Stimulated activated memory B cell treated with anti-CD40 and anti-IgM and Interleukin-4, amounts not matched to agents 10 μg/mL and 1 μg/mL and 100 μg/mL, for 72 hours (primary cell): ENCODE measurements at places on chromosomes 4 and X.

GRCh38 chr4:132572210-132572609 is 576.9 kb upstream of the PCDH10 start:
- ATAC-seq, result no peak

DNA sequence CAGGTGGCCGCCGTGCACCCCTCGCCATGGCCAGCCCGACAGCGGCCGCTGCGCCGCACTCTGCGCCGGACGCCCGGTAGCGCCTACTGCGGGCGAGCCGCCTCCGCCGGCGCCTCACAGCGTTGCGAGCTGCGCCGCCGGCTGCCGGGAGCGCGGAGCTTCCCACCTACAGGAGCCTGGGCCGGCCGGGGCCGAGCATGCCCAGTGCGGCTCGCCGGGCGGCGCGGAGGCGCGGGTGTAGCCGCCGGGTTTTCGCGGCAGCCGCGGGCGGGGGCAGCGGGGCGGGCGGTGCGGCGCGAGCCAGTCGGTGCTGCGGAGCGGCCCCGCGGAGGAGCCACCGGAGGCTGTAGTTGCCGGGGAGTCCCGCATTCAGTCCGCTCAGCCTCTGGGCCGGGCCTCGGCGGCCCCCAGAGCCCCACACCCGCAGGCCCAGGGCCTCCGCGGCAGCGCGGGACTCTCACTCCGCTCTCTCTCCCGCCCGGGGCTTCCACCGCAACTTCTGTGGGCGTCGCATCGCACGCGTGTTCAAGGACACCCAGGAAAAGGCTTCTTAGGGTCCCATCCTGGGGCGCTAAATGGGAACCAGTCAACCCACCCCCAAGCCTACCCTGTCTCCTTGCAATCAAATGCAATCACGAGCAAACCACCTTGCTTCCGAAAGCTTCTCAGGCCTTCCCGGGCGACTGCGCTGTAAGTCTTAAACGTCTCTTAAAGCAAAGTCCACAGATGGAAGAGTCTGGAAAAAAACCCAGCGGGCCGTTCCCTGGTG is at the start of gene MFAP3L:
Gene MFAP3L, minus strand, starts transcription at position 143 of the 769 bp plus-strand sequence. CDS start 20,518 bp downstream, outside the sequence.
- peak; percentile 90 for ATAC-seq

- no peak for ATAC-seq
Observed at GRCh38 chr4:13248621-13249298, 235.4 kb downstream of the RAB28 start.

DNA sequence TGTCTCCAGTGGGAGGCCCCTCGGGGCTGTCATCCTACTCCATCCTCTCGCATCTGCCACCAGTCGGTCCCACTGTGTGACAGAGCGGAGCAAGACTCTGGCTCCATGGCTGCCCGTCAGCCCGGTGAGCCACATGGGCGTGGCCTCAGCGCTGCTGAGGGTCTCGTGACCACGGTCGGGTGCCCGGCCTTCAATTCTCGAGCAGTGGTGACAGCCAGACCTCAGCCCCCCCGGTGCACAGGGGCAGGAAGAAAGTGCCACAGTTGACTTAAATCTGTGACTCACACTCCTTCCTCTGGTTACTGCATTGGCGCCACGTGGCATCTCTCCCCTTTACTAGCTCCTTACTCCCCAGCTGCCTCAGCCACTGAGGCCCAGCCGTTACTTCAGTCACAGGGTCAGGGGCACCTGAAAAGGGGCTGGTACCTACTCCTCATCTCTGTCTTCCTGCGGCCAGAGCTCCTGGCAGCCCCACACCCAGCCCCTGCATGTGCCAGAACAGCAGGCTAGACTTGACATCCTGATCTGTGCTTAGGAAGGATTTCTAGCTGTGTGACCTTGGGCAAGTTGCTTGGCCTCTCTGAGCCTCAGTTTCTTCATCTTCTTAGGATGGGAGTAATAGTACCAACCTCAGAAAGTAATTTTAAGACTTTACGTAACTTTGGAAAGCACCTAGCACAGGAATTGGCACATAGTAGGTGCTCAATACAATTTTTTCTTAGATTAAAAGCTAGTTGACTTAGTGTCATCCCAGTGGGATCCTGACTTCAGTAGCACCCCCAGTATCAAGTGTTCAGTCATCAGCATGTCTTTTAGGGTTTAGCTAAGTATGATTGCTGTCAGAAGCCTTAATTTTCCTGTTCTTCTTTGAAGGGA is 66.1 kb downstream of the TNIP2 start:
- peak; percentile 95 for ATAC-seq
